ENCODE measurements at places on chromosomes 12 and 14. TPM values are rescaled to one million over a fixed set of nuclear protein-coding genes. Genes with fewer than 3 reads are reported as not detected.
A peak's percentile ranks its signal among the peaks of the same experiment; 100 is the strongest.

GRCh38 chr12:96091833-96092232 lies 56.4 kb upstream of the LTA4H start:
- DNase-seq, result peak; percentile 43

DNA sequence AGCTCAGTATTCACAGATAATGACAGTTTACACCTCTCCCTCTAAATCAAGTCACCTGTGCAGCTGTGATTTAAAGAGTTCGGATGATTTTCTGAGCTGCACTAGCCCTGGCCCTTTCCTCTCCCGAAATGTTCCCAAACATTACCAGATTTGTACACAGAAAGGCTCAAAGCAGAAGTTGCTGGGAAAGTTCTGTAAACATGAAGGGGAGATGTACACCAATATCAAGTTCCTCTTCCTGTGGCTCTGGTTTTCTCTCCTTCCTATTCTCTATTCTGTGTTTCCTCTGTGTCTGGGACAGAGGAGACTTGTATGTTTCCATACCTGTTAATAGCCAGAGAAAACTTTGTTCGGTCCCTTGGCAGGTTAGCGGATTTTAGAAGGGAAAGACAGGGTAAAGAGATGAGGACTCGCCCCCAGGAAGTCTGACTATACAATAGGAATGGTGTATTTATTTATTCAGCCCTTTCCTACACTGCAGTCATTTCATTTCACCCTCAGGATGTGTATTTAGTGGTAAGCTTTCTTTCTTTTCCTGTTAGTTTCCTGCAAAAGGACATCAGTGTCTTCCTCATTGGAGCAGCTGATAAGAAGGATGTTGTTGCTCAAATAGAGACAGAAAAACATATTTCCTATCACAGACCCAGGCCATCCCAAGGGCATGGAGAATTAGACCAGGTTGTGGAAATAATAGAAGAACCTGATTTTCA lies 7.6 kb upstream of the NUMB start:
- DNase-seq, result no peak

The AKAP6 gene
- total RNA-seq, result 2.7 TPM

GRCh38 chr14:101843665-101844064 lies 82.2 kb downstream of the PPP2R5C start:
- DNase-seq, result no peak

DNA sequence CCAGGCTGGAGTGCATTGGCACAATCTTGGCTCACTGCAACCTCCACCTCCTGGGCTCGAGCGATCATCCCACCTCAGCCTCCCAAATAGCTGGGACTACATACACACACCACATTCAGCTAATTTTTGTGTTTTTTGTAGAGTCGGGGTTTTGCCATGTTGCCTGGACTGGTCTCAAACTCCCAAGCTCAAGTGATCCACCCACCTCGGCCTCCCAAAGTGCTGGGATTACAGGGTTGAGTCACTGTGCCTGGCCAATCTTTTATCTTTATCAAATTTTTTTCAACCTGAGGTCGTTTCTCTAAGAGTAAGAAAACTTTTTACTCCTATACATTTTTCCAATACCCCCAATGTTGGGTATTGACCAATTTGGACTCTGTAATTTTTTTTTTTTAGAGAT lies 40.0 kb upstream of the NAP1L1 start:
- DNase-seq, result no peak

Data from LHCN-M2 (cell line).